Fibroblast of skin of left quadriceps (primary cell): ENCODE measurements at places on chromosomes 4 and X.
A peak's percentile ranks its signal among the peaks of the same experiment; 100 is the strongest.

DNA sequence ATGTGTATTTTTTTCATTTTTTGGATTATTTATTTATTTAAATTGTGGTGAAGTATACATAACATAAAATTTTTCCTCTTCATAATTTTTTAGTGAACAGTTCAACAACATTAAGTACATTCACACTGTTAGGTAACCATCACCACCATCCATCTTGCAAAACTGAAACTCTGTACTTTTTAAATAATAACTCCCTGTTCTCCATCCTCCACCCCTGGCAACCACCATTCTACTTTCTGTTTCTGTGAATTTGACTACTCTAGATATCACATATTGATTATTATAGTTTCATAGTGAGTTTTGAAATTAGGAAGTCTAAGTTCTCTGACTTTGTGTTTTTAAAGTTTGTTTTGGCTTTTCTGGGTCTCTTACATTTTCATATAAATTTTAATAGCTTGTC, 89.3 kb upstream of the STX18 start:
- no peak for DNase-seq

DNA sequence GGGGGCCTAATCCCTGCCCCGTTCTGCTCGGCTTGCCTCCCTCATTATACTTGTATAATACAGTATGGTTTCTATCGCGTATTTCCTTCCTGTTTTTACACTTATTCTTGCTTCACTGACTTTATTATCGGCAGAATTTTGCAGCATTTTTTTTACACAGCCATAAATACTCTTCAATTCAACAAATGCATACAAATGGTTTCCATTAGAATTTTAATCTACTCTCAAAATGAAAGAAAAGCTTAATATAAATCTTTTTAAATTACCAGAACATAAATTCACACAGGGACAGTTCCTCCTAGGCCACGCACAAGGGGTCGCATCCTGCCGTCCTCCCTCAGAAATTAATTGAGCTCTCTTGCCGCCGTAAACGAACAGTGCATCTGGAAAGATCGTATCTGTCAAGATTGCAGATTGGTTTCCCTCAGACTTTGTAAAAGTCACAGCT, 42.9 kb downstream of the DCTD start:
- no peak for DNase-seq

- DNase-seq: no peak
These were observed 73.1 kb downstream of the MAGEB17 start for GRCh38 chrX:16240231-16240905.

- no peak for DNase-seq
These were observed 157.1 kb downstream of the VEGFC start for GRCh38 chr4:176635372-176636261.

DNA sequence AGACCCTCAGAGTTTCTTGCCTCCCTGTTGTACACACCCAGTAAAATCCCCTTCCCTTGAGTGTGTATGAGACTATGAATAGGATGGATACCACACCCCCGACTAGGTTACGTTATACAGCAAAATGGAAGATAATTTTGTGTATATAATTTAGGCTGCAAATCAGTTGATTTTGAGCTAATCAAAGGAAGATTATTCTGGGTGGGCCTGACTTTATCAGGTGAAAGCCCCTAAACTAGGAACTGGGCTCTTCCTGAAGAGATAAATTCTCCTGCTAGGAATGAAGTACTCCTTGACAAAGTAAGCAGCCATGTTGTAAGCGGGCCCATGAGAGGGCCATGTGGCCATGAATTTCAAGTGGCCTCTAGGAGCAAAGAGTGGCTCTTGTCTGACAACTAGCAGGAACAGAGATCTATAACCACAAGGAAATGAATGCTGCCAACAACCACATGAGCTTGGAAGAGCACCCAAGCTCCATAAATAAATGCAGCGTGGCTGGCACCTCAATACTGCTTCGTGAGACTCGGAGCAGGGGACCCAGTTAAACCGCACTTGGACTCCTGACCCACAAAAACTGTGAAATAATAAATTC, 646.4 kb downstream of the IL1RAPL1 start:
- DNase-seq: no peak

- no peak for DNase-seq
These were observed 80.5 kb downstream of the MID1IP1 start for GRCh38 chrX:38881727-38882126.

- DNase-seq: no peak
These were observed 362.0 kb upstream of the CT83 start for GRCh38 chrX:116824785-116825184.

GRCh38 chrX:38616904-38617303, 55.6 kb downstream of the TSPAN7 start:
- DNase-seq: no peak

DNA sequence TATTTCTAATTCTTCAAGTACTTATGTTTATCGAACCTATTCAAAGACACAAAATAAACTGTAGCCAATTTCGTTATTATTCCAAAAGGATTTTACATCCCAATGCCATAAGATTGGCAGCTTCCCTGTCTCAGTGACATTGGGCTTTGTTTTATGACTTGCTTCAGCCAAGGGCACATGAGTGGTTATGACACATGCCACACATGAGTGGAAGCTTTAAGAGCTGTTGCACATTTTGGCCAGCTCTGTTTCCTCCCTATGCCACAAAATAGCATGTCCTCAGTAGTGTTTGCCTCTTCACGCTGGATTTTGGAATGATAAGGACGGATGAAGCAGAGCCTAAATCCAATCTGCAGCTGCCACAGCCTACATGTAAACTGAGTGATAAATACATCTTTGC, 21.9 kb downstream of the SEC24D start:
- DNase-seq: no peak

- DNase-seq: no peak
These were observed 79.9 kb downstream of the CPZ start for GRCh38 chr4:8672486-8672885.

- DNase-seq: no peak
These were observed 17.0 kb downstream of the XKRX start for GRCh38 chrX:100911731-100912130.

- DNase-seq: no peak
These were observed 56.4 kb upstream of the DDX60 start for GRCh38 chr4:168374772-168375523.

- DNase-seq: no peak
These were observed 179.8 kb downstream of the EDA start for GRCh38 chrX:69795702-69796101.

DNA sequence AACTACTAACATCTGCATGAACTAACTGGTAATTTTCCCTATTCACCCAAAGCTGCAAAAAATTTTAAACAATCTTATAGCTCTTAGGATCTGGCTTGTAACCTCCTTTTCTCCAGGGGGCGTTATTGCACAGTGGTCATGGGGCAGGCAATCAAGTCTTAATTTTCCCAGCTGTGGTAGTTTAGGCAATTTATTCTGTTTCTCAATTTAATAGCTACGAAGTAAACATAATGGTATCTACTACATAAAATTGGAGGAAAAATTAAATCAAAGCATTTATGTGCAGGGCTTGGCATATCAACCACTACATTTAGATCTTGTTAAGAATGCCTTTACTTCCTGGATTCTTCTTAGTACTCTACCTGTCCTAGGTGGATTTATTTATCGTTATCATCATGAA, 137.4 kb upstream of the GUCY1A1 start:
- DNase-seq: no peak

- DNase-seq: no peak
These were observed 31.4 kb upstream of the PITX2 start for GRCh38 chr4:110654254-110654635.

GRCh38 chr4:4709736-4710135, 149.7 kb upstream of the MSX1 start:
- DNase-seq: no peak

DNA sequence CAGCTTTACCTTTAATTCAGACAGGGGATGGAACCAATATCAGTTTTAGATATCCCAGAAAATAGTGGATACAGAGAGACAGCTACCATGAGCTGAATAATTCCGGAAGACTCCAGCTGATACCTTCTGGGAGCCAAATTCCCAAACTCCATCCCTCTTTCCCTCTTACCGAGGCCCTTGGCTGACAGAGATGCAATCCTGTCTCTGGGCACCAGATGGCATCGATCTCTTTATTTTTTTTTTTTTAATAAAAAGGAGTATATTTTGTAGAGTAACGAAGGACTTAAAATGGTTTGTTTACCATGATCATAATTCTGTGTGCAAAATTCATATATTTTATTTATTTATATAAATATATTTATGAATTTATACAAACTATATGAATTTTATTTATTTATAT, 31.0 kb downstream of the RAB40A start:
- no peak for DNase-seq

DNA sequence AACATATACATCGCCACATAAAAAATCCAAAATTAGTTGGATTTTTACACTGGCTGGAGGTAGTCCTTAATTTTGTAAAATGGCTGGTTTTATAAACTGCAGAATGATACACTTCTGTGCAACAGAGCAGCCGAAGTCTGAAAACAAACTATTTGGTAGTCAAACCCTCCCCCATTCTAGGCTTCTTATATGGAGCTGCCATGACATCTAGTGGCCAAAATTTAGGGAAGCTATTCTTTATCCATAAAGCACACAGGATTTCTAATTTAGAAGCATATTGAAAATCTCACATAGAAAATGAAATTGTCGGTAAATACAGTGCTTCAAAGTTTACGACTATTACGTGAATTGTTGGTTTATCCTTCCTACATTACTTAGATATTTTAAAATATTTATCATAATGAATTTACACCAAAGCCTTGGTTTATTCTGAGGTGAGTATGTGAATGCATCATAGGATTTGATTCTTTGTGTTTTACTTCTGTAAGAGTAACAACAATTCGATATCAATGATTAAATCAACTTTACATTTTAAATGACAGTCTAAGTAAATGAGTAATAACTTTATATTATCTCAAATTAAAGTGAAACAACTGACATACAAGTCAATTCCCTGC, 113.4 kb upstream of the FAM241A start:
- peak; percentile 49 for DNase-seq

DNA sequence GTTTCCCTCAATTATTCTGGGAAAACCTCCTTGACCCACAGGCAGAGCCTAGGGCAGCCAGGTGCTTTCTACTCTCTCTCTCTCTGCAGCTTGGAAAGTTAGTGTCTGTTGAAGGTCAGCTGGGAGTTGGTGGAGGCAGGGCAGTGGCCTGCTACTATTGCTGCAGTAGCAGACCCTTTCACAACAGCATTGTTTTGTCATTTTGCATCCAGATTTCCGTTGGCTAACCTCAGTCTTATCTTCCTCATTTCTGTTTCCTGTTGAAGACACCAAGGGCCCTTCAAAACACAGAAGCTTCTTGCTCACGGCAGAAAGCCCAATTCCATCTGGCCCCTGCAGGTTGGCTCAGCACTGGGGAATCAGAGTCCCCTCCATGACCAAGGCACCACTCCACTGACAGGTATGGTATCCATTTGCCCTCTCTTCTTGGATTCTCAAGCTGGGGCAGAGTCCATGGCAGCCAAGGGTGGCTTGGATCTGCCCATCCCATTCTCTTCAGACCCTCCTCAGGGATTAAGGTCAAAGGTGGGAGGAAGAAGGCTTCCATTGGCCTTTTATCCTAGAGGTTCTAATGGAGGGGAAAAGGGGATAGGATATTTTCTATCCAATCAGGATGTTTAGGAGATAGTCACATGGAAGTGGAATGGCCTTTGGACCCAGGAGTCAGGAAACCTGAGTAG, 24.6 kb downstream of the VSIG4 start:
- DNase-seq: no peak

DNA sequence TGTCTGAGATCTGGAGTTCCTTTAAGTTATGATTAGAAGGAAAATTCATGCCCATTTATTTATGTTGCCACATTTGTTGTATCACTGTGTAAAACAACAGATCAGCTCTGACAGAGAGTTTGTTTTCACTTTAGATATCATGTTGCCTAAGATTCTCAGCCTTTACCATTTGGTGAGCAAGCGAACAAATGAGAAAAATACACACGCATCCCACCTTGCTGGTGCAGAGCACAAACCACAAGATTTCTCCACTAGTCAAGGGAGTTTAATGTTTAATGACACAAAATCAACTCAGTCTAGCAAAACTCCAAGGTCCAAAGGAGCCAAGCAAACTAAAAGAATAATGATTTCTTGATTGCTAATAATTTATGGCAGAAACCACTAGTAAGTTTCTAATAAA, 27.7 kb downstream of the FGF5 start:
- no peak for DNase-seq

- DNase-seq: no peak
These were observed 20.1 kb upstream of the MSANTD1 start for GRCh38 chr4:3228881-3229280.

- DNase-seq: no peak
These were observed 442 bp upstream of the MCUB start for GRCh38 chr4:109559625-109559982.

- no peak for DNase-seq
These were observed 44.7 kb upstream of the MED14 start for GRCh38 chrX:40780082-40780481.

- no peak for DNase-seq
These were observed 6.0 kb upstream of the IDS start for GRCh38 chrX:149511081-149511480.

GRCh38 chr4:154332681-154333421, 158.7 kb downstream of the DCHS2 start:
- DNase-seq: no peak

DNA sequence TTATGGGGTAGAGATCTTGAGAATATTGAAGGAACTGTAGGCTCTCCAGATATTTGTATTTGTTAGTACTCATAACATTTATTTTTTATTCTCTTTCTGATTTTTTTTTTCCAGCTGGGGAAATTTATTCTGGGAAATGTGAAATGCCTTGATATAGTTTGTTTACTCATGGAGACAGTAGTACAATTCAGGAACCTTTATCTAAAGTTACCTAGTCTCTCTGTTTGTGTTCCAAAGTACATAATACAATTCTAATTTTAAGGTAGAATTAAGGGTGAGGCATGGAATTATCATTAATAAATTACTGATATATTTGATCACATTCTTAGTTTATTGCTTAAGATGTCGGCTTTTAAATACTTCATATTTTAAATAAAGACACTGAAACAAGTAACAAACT, 114.0 kb downstream of the RS1 start:
- no peak for DNase-seq

DNA sequence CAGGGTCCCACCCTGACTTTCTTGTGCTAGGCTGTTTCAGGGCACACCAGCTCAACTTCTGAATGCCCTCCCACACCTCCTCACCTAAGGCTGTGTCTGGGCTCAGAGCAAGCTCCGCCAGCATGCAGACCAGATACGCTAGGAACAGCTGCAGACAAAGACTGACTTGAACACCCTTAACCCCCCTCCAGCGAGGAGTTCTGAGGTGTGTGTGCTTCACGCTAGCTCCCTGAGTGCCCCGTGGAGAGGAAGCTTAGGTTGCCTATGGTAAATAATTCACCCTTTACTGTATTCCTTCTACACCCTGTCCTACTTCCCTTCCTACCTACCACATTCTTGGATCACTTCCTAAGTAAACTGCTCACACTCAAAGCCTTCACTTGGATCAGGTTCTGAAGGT, 115.0 kb downstream of the VCX3B start:
- no peak for DNase-seq

- no peak for DNase-seq
These were observed 531 bp upstream of the MANBA start for GRCh38 chr4:102761296-102761701.

GRCh38 chr4:53786632-53787031, 195.3 kb upstream of the LNX1 start:
- peak; percentile 81 for DNase-seq

GRCh38 chrX:3443184-3443583, 96.7 kb upstream of the MXRA5 start:
- no peak for DNase-seq
